Stimulated activated CD4-positive, alpha-beta T cell treated with anti-CD3 and anti-CD28 coated beads, Interleukin-1b, Interleukin-23, amount 100 ng/mL, for 1 hour (primary cell): ENCODE measurements at places on chromosomes 2 and 18.

GRCh38 chr18:13463526-13464210 lies 245.1 kb downstream of the LDLRAD4 start:
- no peak for DNase-seq

DNA sequence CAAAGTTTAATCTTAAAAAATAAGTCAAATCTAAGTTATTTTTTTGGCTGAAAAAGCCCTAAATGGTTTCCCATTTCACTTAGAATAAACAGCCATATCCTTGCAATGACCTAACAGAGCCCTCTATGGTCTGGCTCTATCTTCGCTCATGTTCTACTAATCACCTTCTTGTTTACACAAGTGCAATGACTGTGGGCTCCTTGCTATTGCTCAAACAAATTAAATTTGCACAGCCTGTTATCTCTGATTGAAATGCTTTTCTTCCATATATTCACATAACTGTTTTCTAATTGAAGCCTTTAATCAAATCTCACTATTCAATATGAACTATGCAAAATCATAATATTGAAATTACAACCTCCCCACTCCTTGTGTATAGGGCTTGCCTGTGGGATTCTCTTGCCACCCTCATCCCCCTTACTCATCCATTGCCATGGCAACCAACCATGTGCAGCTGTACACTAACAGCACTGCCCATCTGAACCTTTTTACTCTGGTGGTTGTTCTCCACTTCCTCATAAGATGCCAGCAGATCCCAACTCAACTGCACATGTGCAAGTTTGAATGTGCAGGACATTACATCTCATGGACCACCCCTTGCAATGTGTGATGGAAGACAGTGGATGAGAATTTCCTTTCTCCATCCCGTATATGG lies 1083.2 kb downstream of the SOCS6 start:
- no peak for DNase-seq

DNA sequence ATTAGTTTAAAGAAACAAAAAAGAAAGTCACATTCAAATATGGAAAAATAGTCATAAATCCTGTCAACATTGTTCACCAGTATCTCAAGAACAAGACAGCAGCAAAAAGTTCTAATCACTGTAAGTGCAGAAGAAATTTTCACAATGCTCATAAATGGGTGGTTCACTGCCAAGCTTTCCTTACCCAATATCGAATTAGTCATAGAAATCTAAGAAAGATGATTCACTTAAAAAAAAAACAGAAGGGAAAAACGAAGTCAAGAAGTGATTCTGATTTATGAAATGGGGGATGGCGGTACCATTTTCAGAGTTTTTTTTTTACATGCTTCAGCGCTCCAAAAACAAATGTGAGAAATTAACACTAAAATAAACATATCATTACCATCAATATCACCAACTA lies 156.7 kb downstream of the EXOC6B start:
- no peak for DNase-seq

GRCh38 chr2:61689568-61689967 lies 151.4 kb upstream of the XPO1 start:
- no peak for DNase-seq

GRCh38 chr2:96801786-96802595 lies 14.1 kb upstream of the CNNM3 start:
- DNase-seq = no peak

DNA sequence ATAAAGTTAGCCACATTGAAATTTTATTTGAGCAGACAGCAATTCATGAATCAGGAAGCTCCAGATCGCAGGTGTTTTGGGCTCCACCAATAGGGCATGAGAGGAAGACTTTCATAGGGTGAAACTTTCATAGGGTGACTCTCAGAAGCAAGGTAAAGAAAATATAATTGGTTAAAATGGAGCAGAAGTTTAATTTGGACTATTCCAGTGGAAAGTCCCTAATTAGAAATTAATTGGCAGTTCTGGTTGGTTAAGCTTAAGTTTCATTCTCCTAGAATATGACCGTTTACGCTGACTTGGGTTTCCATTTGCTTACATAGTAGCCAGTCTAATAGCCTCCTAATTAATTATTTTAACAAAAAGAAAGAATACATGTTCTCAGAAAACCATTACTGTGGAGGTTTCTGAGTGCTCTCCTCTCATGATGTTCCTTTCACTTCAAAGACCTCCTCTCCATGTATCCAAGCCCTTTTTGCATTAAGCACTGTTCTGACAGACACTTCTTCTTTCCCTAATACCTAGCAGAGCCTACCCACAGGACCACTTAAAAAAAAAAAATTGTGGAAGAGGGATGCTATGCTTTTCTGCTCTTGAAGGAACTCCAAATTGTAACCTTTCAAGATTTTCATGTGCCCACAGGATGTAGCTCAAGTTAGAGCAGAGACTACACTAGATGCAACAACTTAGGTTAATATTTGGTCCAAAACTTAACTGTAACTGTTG lies 99.1 kb downstream of the MREG start:
- no peak for DNase-seq

DNA sequence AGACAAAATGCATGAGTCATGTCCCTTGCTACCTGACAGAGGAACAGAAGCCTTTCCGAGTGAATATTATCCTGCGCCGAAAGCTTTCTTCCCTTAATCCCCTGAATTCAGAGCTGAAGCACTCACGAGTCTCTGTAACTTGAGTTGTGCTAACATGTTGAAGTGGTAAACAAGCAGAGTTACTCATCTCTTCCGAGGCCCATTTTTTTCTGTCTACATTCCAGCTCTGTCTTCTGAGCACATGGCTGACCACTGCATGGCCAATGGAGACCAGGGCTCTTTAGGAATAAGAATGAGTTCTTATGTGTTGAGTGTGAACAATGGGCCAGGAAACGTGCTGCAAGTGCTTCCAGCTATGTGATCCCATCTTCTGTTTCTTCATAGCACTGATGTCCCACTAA lies 73.1 kb upstream of the PID1 start:
- DNase-seq = no peak

DNA sequence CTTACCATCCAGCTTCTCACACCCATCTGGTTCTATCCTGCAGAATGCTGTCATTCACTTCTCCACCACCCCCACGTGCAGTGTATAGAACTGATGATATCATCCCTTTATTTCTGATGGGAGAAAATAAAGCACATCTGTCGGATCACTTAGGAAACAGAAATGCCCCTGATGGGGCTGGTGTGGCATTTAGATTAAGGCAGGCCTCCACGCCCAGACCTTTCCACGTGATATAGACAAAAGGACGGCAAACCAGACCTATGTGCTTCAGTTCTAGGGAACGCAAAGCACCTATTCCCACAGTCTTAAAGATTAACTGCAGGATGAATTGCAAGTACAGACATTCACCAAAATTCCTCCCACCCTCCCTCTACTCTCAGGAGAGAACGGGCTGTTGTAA lies 27.6 kb upstream of the CABLES1 start:
- DNase-seq = no peak

DNA sequence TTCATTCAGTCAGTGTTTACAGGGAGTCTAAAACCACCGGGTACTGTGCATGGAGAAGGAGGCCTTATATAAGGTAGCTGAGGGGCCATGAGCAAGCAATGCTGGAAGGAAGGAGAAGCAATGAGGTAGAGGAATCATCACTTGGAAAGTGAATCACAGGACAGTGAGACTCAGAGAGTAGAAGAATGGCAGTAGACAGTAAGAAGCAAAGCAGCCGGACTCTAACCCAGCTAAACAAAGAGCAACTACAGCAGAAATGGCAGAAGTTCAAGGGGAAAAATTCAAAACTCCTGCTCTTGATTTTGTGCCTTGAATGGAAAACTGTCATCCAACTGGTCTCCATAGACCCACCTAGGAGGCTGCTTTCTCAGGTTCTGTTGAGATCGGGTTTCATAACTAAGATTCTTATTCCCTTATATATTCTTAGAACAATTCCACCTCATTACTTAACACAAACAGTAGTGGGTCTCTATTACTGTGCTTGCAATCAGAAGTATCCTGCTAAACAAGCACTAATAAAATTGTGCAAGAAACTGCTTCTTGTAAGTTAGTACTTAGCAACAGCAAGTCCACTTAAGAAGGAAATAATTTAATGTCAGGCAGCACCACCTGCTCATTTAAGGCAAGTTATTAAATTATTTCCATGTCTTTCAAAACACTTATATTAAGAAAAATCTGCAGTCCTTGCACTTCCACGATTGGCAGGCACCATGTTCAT lies 68.0 kb downstream of the RBMS1 start:
- no peak for DNase-seq

DNA sequence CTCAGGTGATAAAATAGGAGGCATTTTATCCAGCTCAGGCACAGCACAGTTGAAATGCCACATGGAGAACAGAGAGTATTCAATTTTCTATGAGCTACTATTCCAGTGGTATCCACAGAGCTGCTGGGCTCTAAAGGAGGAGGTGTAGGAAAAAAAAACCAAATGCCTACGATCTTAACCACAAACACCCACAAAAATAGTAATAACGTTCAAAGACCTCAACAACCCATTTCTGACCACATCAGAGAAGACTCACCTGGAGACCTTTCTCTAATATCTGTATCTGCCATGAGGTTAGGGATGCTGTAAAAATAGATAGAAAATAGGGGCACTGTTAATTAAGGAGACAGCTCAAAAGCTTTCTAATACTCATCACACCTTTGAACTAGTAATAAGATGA lies 294.6 kb upstream of the PARD3B start:
- DNase-seq = no peak

GRCh38 chr2:134275058-134275862 lies 21.4 kb downstream of the MGAT5 start:
- no peak for DNase-seq

GRCh38 chr18:45825258-45826044 lies at the start of gene SIGLEC15:
SIGLEC15 (plus strand) TSS chr18:45825675; CDS start chr18:45825729, 54 bp downstream.
- DNase-seq = no peak

DNA sequence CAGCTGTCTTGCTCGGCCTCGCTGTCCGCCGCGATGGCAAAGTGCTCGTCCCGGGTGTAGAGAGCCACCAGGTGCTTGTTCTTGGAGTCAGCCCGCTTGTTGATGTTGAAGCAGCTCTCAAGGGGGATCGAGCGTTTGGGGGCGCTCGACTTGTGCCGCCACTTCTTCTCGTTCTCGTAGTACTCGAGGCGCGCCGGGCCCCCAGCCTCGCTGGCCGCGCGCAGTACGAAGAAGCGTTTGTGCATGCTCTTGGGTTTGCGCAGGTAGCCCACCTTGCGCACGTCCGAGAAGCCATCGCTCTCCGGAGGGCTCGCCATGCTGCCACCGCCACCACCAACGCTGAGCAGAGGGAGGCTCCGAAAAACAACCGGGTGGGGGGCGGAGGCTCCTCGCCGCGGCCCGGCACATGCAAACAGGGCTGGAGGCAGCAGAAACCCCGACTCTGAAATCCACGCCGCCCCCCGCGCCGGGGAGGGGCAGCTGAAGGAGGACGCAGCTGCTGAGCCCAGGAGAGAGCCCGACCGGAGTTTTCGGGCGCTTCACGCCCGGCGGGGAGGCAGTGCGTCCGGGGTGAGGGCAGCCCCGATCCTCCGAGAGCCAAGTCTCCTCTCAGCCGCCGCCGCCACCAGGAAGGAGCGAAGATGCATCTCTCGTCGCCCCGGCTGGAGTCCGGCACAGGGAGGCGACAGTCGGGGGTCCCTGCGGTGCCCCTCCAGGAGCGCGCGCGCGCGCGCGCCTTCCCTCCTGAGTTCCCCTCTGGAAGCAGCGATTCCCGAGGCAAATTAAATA lies 1.0 kb downstream of the IRS1 start:
- no peak for DNase-seq

GRCh38 chr18:34901299-34901698 lies 139.9 kb upstream of the MAPRE2 start:
- no peak for DNase-seq

GRCh38 chr18:54802686-54803395 lies 25.4 kb upstream of the RAB27B start:
- no peak for DNase-seq

DNA sequence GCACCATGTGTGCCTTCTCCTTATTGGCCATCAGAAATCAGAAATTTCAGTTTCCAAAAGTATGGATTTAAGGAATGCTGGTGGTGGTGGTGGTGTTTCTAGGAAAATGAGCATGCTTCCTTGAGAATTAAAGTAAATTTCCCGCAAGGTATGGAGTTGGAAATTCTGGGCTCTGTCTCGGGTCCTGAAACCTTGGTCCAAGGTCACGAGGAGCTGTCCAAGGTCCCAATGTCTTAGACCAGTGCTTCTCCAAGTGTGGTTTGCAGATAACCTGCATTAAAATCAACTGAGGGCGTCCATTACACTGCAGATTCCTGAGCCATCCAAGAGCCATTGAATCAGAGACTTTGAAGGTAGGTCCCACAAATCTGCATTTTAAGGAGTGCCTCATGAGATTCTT lies 210.9 kb upstream of the PKDCC start:
- DNase-seq = no peak

DNA sequence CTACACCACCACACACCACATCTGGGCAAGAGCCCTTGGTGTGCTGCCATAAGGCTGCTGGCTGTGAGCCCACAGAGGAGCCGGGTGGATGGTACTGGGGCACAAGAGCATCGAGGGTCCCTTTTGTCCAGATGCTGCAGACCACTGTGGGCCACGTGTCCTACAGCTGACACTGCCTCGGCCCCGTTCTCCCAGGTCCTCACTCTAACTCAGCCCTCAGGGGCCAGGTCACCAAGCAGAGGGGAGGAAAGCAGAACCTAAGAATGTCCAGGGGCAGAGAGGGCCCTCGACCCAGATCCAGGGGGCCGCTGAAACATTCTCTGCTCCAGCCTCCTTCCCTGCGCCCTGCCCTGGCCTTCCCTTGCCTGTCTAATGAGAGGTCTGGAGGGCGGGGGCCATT lies 91.7 kb upstream of the ASB18 start:
- DNase-seq = no peak

- no peak for DNase-seq
These were observed 15.4 kb downstream of the SLC35F5 start for GRCh38 chr2:113741091-113741490.

DNA sequence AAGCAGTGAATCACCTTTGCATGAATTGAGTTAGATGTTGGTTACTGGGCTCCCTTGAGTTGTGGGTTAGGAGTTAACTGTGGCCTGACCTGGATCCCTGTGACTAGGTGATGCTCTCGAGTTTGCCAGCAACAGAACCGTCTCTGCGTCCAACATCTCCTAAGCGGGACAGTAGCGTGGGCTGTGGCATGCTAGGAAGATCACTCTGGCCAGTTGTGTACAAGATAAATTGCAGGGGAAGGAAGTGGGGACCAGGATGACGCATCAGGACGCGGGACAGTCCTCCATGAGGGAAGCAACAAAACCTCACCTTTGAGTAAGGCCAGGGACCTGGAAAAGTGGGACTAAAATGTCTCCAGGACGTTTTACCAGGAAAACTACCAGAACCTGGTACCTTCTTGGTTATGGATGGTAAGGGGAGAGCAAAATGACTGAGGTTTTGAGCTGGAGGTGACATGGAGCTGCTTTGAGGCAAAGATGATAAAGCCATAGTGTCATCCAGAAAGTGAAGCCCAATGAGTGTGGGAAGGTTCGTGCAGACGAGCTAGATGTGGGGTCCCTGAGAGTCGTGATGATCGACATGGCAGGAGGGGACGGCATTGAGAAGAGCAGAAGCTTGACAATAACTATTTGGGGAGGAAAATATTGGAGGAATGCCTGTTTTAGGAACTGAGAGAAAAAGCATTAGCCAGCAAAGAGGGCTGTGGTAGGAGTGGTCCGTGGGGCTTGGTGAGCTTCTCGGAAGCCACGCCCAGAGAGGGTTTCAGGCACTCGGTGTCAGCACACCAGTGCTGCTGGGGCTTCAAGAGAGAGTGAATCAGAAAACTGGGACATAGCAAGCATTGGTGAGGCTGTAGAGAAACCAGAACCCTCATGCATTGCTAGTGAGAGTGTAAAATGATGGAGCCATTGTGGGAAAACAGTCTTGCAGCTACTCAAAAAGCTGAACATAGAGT lies 95.1 kb downstream of the SMAD7 start:
- no peak for DNase-seq
